ENCODE measurements at places on chromosomes 11 and 22.

GRCh38 chr11:70001246-70001645, 76.9 kb upstream of the ANO1 start:
- DNase-seq: no peak

GRCh38 chr11:69373251-69373635, 79.3 kb downstream of the MYEOV start:
- no peak for DNase-seq

GRCh38 chr22:47304854-47305253, 542.4 kb downstream of the TBC1D22A start:
- DNase-seq: no peak

DNA sequence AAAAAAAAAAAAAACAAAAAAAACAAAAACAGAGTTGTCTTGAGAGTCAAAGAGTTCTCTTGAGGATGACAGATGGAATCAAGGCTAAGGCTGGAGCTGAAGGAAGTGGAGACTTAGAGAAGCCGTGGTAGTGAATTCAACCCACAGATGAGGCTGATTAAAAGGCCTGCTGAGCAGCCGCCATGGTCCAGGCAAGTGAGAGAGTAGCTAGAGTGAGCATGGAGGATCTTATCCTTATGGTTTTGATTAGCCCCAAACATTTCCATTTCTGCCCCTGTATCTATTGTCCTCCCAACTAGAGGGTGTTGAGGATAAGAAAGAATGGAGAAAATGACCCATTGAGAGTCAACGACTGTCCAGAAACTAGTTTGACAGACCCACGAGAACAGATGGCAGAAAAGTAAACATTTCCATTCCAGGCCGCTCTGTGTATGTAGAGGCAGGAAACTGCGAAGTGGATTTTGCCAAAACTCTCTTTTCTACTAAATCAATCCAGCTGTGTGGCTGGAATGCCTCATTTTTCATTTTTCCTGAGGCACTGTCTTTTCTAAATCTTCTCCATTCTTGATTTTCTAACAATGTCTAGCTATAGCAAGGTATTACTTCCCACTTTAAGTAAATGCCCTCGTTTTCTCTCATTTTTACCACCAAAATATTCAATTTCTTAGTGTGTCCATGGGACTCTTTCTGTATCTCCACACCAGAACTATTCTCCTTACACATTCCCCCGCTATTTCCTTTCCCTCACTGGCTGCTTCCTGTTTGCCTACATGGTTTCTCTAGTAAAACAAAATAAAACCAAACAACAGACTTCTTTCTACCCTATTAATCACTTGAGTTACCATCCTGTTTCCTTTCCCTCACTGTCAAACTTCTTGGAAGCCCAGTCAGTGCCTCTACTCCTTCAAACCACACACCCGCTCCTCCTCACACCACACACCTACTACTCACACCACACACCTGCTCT, 5.4 kb upstream of the MMP8 start:
- no peak for DNase-seq

GRCh38 chr22:32998373-32998772, 59.8 kb downstream of the SYN3 start:
- no peak for DNase-seq

DNA sequence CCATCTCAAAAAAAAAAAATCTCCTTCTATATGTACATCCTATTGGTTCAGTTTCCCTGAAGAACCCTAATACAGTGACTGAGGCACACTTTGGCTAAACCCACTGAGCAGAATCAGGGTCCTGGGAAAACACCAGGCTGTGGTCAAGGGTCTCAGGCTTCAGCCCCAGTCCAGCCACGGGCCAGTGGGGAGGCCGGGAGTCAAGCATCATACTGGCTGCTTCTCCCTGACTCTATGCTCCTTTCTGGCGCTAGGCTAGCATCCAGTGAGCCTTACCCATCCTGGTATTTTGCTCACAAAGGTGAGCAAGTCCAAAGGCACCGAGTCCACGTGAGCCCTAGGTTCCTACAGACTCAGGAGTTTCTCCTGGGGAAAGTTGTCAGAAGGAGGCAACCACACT, 752.5 kb downstream of the BRD1 start:
- DNase-seq: no peak

DNA sequence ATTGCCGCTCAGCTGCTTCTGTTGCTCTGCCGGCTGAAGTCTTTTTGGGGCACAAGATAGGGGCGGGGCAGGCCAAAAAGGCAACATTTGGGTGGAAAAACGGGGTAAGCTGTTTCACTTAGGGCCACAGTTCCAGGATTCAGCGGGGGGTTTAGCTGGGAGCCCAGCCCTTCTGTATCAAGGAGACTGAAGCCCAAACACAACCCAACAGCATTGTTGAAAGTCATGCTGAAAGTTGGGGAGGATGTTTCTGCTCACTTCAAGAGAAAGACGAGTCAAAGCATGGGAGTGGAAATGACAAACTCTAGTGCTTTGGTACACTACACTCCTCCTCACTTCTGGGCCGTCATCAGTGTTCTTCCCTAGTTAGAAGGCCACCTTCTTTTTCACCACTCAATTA, 56.1 kb upstream of the GNAZ start:
- DNase-seq: no peak

- no peak for DNase-seq
Measured at GRCh38 chr11:12456651-12457579, 79.5 kb downstream of the PARVA start.
